ENCODE measurements at places on chromosomes 6 and 20.

GRCh38 chr6:132275066-132275970 is 126.0 kb downstream of the MOXD1 start:
- no peak for DNase-seq

DNA sequence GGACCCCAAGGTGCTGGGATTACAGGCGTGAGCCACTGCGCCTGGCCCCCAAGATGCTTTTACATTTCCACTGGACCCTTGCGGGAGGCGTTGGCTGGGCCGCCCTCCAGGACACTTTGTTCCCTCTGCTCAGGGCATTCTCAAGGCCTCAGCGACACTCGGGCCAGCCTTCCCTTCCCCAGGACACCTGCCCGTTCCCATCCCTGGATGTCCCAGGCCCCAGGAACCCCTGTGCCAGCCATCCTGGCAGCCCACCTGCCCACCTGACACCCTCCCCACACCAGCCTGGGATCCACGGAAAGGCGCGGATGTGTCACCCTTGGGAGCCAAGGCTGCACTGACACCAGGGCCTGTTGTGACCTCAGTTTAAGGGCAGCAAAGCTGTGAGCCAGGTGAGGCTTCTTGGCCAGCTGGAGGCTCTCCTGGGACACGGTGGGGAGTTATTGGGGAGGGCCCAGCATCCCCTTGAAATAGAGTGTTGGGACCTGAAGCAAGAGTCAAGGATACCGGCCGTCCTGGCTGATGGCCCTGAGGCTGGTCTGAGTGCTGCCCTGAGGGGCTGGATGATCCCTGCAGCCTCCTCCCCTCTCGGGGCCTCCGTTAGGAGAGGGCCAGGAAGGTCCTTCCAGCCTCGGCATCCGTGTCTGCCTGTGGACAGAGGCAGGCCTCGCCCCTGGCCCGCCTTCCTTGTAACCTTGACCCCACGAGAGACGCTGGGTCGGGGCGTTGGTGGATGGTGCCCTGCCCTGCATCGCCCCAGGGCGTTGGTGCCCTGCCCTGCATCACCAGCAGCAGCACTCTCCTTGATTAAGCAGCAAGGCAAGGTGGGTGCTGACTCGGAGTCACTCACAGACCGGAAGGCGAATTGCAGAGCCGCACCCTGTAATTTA is 84.2 kb upstream of the BHLHE23 start:
- DNase-seq, result no peak

DNA sequence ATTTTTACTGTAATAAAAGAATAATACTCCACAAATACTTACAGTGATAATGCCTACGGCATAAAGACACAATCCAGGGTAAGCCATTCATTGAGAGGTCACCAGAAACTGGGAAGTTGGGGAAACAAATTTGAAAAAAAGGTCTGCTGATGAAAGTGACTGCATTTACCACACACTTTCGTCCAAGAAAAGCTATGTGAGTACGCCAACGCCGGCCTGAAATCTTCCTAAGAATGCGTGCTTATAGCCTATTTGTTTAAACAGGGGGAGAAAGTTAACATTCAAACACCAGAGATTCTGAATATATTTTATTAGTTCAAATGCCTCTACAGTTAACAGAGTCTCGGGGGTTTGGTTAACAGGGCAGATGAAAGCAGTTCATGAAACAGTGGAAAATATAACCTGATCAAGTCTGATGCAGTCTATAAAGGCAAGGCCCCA is 657 bp upstream of the LTV1 start:
- DNase-seq, result no peak

GRCh38 chr6:26161322-26161721 is 74.1 kb downstream of the HFE start:
- no peak for DNase-seq
